ENCODE measurements at places on chromosomes 7 and 10. TPM values are rescaled to one million over a fixed set of nuclear protein-coding genes. Genes with fewer than 3 reads are reported as not detected.

The TAC1 gene
- polyA plus RNA-seq, result 0.14 TPM

DNA sequence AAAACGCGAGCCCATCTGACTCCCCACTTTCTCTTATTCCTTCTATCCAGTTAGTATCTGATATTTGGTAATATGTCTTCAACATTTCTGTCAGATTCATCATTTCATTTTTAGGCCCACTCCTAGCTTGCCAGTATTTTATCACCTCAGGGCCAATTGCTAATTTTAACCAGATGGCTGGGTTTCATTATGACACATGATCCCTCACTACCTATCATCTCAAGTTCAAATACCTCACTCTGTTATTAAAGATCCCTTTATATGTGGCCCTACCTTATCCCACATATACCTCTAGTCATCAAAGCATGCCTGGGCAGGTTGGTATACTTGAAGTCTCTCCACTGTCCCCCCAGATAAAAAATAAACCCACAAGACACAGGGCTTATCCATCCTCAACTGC is 104.9 kb downstream of the RNLS start:
- DNase-seq, result no peak

DNA sequence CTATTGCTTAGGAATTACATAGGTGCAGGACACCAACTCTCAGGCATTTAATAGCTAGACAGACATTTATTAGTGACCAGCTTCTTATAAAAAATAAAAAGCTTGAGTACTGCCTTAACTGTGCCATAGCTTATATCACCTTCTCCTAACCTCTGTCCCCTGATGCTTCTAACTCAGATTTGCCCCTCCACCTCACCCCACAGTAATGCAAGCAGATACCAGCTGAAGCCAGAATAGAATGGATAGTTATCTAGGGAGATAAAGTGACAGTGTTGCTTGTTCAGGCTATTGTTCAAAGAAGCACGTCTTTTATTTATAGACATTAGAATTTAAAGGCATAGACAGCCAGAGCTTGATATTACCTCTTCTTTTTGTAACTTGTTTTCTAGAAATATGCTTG is 99.6 kb upstream of the GLCCI1 start:
- DNase-seq, result no peak

DNA sequence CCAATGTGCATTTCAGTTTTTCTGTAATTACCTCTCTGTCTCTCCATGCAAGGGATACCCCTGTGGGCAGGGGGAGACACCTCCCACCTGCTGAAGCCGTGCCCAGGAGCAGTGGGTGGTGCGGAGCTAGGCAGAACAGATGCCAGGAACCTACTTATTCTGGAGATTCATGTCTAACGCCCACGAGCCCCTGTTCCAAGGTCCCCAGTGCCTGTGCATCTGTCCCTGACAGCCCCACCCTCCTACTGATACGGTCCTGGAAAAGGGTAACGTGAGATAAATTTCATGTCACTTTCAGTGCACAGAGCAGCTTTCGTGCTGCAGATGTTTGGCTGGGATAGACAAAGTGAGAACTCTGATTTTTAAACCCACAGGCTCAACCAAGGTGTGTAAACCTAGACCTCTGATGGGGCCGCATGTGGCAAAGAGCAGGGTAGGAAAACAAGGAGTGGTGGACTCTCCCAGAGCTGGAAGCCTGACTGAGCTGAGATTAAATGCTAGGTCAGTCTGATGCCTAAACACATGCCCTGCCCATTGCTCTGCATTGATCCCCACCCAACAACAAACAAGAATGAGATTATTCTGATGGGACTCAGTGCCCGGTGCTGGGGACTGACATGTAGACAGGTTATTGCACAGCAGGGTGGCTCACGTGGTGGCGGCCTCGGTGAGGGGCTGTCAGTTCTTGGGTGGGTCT is 123.6 kb upstream of the GDF10 start:
- DNase-seq, result no peak

- DNase-seq, result no peak
These were observed 17.2 kb downstream of the STAMBPL1 start for GRCh38 chr10:88896994-88897853.

DNA sequence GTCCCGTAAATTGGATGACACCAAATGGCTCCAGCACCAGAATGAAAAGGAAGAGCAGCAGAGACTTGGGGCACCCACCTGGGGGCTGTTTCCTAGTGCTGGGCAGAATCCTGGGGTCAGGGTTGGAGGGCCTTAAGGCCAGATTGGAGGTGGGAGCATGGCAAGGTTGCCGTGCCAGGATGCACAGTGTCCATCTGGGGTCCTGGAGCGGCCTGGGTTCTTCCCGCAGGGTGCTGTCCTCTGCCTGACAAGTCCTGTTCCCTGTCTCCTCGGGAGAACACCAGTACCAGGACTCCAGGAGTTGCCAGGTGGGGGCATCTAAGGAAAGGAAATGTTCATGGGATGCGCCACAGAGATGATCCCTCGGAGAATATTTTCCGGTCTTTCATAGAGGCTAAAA is 42.8 kb downstream of the MGMT start:
- DNase-seq, result no peak

All from psoas muscle (tissue), 8 donors.